GM23338 (cell line): ENCODE measurements at places on chromosomes 5 and 9. TPM values are rescaled to one million over a fixed set of nuclear protein-coding genes. Genes with fewer than 3 reads are reported as not detected.
A peak's percentile ranks its signal among the peaks of the same experiment; 100 is the strongest.

GRCh38 chr5:172669386-172670004, 28.4 kb downstream of the NEURL1B start:
- H3K27me3 ChIP-seq: no peaks in the 10 kb centered on the region
- DNase-seq: peak; percentile 32
- no peaks in the 10 kb centered on the region for H3K36me3 ChIP-seq

- no peak for DNase-seq
- H3K27ac ChIP-seq: no peak overlapping the region
- no peak overlapping the region for H3K4me3 ChIP-seq
- H3K36me3 ChIP-seq: no peaks in the 10 kb centered on the region
- no peaks in the 10 kb centered on the region for H3K27me3 ChIP-seq
These were observed 147.4 kb downstream of the ESM1 start for GRCh38 chr5:54837981-54838380.

DNA sequence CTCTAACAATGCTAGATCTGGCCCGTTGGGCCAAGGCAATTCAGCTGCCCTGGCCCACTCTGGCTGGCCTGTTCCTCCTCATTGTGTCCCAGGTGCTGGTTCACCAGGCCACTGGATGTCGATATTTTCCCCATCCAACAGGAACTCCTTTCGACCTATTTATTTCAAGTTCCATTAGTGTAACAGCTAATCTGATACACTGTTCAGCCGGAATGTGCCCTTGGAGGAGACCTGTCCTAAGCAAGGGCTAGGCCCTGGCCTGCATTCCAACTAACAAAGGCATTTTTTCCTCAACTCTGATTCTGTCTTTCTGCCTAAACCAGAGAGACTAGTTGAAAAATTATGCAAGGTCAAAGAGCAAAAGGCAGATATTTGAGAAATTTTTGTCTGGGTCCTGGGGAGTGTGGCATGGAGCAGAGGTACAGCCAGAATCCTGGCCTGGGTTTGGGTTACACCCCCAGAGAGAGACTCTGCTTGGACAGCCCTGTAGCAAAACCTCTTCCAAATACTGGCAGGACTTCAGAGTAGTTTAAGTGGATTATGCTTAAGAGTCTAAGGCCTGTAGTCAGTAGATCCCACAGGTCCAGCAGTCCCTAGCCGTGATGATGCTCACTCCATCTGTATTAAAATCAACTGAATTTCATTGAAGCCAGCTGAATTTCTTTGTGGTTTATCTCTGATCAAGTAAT, 36.1 kb downstream of the MARCHF11 start:
- H3K36me3 ChIP-seq: peaks cover 3% of the 10 kb centered on the region
- no peak overlapping the region for H3K4me3 ChIP-seq
- H3K27me3 ChIP-seq: no peaks in the 10 kb centered on the region
- H3K4me1 ChIP-seq: no peaks in the 10 kb centered on the region
- DNase-seq: no peak
- H3K27ac ChIP-seq: no peak overlapping the region

DNA sequence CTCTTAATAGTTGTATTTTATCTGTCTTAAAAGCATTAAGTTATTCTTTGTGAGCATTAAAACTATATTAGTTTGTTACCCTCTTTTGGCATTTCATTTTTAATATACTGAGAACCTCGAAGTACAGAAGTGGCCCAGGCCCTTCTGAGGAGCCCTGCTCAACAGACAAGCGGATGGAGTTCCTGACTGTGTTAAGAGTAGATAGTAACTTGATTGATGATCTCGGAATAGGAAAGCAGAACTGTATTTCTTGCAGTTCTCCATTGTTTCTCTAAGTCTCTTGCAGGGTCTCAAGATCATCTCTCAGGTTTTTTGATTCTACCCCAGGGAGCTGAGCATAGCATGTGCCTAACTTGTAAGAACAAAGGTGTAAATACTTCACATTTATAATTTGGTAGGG, 139.6 kb downstream of the SMARCA2 start:
- no peaks in the 10 kb centered on the region; the same call in 1 of the 2 replicates for H3K36me3 ChIP-seq
- H3K27ac ChIP-seq: no peak overlapping the region
- DNase-seq: no peak

DNA sequence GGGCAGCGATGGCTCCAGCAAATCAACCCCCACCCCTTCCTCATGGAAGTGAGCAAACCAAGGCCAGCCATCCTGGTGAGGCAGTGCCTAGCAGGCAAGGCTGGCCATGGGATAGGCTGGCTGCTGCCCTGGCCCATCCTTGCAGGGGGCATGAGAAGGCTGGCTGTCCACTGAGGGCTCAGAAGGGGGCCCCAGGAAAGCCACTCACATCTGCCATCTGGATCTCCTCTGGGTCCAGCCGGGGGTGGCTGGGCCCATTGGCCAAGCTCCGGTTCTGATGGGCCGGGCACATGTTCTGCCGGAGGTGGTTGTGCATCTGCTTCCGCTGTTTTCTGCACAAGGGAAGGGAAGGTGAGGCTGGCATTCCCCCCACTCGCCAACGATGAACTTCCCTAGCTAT, 57.1 kb downstream of the PSD2 start:
- no peak overlapping the region for H3K4me3 ChIP-seq
- peaks cover 21% of the 10 kb centered on the region for H3K27me3 ChIP-seq
- DNase-seq: no peak
- no peaks in the 10 kb centered on the region for H3K4me1 ChIP-seq
- H3K27ac ChIP-seq: no peak overlapping the region

- no peaks in the 10 kb centered on the region for H3K27me3 ChIP-seq
- H3K27ac ChIP-seq: no peak overlapping the region
- DNase-seq: no peak
- H3K4me3 ChIP-seq: no peak overlapping the region
- H3K36me3 ChIP-seq: no peaks in the 10 kb centered on the region
- no peaks in the 10 kb centered on the region for H3K4me1 ChIP-seq
These were observed 312.6 kb downstream of the TMEM232 start for GRCh38 chr5:110413856-110414255.

GRCh38 chr5:138803935-138804334, 50.7 kb downstream of the CTNNA1 start:
- H3K4me3 ChIP-seq: no peak overlapping the region
- peaks cover 4% of the 10 kb centered on the region; the same call in 1 of the 2 replicates for H3K36me3 ChIP-seq
- H3K4me1 ChIP-seq: no peaks in the 10 kb centered on the region
- no peak overlapping the region for H3K27ac ChIP-seq
- no peaks in the 10 kb centered on the region for H3K27me3 ChIP-seq

DNA sequence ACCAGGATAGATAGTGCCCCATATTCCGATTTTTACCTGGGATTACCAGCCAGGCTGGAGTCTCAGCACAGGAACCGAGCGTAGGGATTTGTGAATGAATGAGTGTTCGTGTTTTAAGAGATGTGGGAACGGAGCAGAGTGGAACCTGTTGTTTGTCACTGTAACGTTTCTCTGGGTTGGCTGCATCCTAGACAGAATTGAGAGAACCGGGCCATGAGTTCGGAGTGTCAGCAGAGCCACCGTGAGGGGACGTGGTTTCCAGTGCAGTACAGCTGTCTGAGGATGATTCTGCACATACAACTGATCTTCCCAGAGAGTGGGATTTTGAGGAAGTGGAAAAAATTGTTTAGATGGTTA, 1.2 kb downstream of the PDE8B start:
- peak overlapping the region; percentile 73 for H3K4me3 ChIP-seq
- peaks cover 79% of the 10 kb centered on the region for H3K27me3 ChIP-seq
- H3K27ac ChIP-seq: no peak overlapping the region

DNA sequence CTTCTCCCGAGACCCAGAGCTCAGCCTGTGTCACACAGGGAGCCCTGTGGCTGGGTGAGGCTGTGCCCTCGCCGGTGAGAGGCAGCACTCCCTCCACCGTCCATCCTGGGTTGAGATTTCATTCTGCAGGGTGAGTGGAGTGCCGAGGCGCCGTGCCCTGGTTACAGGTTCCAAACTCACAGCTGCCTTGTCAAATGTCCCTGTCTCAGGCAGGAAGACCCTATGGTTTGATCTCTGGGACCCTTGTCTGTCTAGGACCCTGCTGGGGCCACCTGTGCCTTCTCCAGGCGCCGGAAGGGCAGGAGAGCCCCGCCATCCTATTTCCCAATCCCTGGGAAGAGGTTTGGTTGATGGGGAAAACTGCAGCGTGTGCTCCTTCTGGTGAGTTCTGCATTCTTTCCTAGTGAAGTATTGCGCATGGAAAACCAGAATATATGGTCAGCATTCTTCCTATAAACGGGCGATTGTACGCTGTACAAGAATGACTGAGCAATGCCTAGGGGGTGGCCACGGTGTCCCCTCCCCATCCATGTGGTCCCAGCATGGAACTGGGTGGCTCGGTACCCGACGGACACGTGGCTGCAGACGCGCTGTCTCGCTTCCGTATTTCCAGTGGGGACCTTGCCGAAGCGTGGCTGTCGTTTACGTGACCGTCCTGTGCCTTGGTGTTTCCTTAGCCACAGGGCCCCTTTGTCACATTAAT, 95.9 kb upstream of the COL5A1 start:
- H3K27me3 ChIP-seq: no peaks in the 10 kb centered on the region
- DNase-seq: no peak
- H3K27ac ChIP-seq: no peak overlapping the region

GRCh38 chr9:120531683-120532300, 48.2 kb downstream of the CDK5RAP2 start:
- H3K4me1 ChIP-seq: peaks cover 20% of the 10 kb centered on the region; the same call in 1 of the 2 replicates
- DNase-seq: peak; percentile 72
- H3K36me3 ChIP-seq: peaks cover 51% of the 10 kb centered on the region
- H3K27me3 ChIP-seq: no peaks in the 10 kb centered on the region

DNA sequence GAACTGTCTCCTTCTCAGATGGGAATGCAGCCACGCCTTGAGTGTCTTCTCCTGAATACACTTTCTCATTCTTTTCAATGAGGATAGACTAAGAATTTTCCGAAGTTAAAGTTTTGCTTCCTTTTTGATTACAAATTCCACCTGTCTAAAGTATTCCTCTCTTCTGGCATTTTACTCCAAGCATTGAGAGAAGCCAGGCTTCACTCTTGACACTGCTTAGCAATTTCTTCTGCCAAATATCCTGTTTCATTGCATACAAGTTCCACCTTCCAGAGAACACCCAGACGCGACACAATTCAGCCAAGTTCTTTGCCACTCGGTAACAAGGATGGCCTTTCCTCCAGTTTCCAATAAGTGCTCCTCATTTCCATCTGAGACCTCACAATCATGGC, 35.6 kb upstream of the COL5A1 start:
- no peak overlapping the region for H3K4me3 ChIP-seq
- no peaks in the 10 kb centered on the region for H3K36me3 ChIP-seq
- DNase-seq: no peak
- no peaks in the 10 kb centered on the region for H3K27me3 ChIP-seq

DNA sequence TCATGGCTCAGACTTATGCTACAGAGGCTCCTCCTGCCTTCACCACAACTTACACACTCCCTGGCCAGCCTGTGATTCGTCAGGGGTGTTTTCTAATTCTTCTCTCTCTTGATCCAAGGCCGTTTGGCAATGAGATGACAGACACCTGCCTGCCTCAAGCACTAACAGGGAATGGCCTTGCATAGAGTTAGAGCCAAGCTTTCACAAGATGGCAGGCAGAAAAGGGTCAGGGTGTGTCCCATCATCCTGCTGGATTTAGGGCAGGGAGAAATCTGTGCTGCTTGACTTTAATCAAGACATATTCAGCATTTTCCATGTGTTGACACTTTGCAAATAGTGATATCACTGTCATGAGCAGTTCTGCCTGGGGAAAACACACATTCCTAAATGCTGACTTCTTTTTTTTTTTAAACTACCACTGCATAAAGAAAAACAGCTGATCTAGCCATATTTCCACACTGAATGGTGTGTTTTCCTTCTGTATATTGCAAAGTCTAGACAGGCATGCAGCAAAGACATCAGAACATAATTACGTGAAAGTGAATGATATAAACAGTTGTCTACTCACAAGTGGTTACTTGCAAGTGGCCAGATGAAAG, 95.0 kb upstream of the SLC25A48 start:
- no peaks in the 10 kb centered on the region for H3K4me1 ChIP-seq
- H3K27me3 ChIP-seq: no peaks in the 10 kb centered on the region
- H3K36me3 ChIP-seq: no peaks in the 10 kb centered on the region

NSD1 gene
- polyA plus RNA-seq: 82.5 and 96.4 TPM in 2 replicates

STXBP1 gene
- polyA plus RNA-seq: 45.8 and 50.4 TPM in 2 replicates

IGFBPL1 gene
- 9.4 and 9.6 TPM in 2 replicates for polyA plus RNA-seq

TLR4 gene
- 0.06 TPM in 1 of 2 replicates, not detected in the other for polyA plus RNA-seq

IRX2 gene
- polyA plus RNA-seq: 13.6 and 14.5 TPM in 2 replicates
